ENCODE measurements at places on chromosomes 12 and 14.

DNA sequence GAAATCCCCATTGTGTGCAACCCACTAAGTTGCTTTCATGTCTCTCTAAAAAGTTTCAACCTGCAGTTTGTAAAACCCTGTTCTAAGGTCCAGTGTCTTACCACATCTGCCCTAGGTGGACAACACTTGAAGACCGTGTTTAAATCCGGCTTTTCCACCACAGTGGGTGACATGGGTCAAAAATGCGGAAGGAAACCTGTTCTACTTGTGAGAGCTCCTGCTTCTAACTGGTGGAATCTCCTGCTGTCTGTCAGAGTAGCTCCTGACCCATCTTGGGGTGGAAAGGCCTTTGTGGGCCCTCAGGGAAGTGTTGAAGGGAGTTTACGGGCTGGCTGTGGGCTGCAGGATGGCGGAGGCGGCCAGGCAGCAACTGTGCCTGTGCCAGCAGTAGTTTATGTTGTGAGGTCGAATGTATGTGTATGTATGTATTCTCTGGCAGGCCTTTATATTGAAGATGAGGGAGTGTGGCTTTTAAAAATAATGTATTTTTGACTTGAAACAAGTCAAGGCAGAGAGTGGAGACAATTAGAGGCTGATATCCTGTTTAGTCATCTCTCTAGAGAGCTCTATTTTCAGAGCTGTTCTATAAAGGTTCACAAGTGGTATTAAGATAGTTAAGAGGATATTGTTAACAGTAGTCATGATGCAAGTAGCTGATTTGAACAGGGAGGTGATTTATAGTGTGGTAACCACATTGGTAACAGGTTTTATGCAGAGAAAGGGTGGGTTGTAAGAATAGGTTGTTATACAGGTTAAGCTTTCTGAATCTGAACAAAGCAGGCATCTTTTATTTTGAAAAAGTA, 67.0 kb downstream of the PRKCH start:
- no peak for DNase-seq
- H3K4me1 ChIP-seq, result peaks cover 47% of the 10 kb centered on the region
- no peaks in the 10 kb centered on the region for H3K27me3 ChIP-seq
- H3K27ac ChIP-seq, result peak overlapping the region; percentile 19
- H3K4me3 ChIP-seq, result no peak overlapping the region
- no peaks in the 10 kb centered on the region for H3K36me3 ChIP-seq

DNA sequence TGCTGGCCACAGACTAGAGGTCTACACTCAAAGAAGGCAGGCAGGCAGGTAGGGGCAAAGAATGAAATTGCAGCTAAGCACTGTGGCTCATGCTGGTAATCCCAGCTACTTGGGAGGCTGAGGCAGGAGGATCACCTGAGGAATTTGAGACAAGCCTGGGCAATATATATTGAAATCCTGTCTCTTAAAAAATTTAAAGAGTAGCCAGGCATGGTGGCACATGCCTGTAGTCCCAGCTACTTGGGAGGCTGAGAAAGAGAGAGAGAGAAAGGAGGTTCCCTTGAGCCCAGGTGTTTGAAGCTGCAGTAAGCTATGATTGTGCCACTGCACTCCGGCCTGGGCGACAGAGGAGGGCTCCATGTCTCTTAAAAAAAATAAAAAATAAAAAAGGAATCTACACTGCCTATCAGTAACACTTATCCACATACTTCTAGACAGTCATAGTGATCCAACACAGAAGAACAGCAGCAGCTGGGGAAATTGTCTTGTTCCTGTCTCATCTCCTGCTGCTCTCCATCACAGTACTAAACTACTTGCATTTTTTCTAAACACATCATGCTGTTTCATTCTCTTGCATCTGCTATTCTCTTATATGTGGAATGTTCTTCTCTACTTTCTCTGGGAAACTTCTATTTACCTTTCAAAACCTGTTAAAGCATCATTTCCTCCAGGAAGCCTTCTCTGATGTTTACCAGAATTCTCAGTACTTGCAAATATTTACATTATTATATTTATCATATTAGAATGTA, 57.2 kb downstream of the ATF7 start:
- H3K4me1 ChIP-seq, result peaks cover 31% of the 10 kb centered on the region
- no peaks in the 10 kb centered on the region for H3K27me3 ChIP-seq
- DNase-seq, result no peak
- no peaks in the 10 kb centered on the region for H3K36me3 ChIP-seq

GRCh38 chr12:1305791-1306500, 288.4 kb downstream of the FBXL14 start:
- H3K36me3 ChIP-seq, result peaks cover 5% of the 10 kb centered on the region
- no peak overlapping the region for H3K4me3 ChIP-seq
- H3K27me3 ChIP-seq, result no peaks in the 10 kb centered on the region
- DNase-seq, result no peak
- H3K27ac ChIP-seq, result peak overlapping the region; percentile 72

DNA sequence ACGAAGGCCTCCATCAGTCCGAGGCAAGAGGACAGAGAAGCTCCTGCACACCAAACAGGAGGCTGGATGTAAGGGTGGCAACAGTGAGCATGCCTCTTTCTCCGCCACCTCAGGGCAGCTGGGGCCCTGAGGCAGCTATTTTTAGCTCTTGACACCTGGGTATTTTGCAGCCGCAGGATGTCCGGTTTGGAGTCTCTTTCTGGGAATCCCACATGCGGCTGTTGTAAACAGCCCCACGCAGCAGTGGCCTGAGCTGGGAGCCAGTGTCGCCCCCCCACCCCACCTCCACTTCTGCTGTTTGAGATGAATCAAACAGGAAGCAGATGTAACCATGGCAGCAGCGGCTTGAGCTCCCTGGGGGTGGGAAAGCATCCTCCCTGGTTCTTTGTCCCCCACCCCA, 11.7 kb downstream of the HDAC7 start:
- no peaks in the 10 kb centered on the region for H3K27me3 ChIP-seq
- H3K4me1 ChIP-seq, result peaks cover 100% of the 10 kb centered on the region
- DNase-seq, result no peak
- H3K36me3 ChIP-seq, result peaks cover 14% of the 10 kb centered on the region
- peak overlapping the region; percentile 9 for H3K4me3 ChIP-seq

DNA sequence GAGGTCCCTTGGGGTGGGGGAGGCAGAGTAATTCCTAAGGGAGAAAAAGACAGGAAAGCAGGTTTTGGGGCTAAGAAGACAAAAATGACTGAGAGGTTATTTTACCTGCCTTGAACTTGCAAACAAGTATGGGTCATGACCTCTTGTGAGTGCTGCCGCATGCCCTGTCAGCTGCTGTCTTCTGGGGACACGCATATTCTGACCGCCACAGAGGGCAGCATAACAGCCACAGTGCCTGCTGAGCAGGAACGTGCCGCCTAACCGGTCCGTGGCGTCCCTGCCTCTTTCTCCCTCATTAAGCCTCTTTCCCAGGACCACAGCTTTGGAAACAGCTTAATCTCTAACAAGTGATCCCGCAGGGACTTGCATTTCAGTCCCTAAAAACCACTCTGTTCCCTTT, 51.3 kb upstream of the KCNA1 start:
- H3K27me3 ChIP-seq, result no peaks in the 10 kb centered on the region
- DNase-seq, result no peak
- no peak overlapping the region for H3K27ac ChIP-seq
- H3K4me3 ChIP-seq, result peak overlapping the region; percentile 26
- no peaks in the 10 kb centered on the region for H3K36me3 ChIP-seq

GRCh38 chr12:46461907-46462640, 89.5 kb upstream of the SLC38A2 start:
- DNase-seq, result no peak
- H3K27me3 ChIP-seq, result no peaks in the 10 kb centered on the region
- no peak overlapping the region for H3K4me3 ChIP-seq
- no peaks in the 10 kb centered on the region for H3K36me3 ChIP-seq

- no peaks in the 10 kb centered on the region for H3K4me1 ChIP-seq
- H3K36me3 ChIP-seq, result no peaks in the 10 kb centered on the region
- no peak for DNase-seq
- H3K4me3 ChIP-seq, result no peak overlapping the region
- no peak overlapping the region for H3K27ac ChIP-seq
- no peaks in the 10 kb centered on the region for H3K27me3 ChIP-seq
Measured at GRCh38 chr12:96177013-96177412, 17.2 kb upstream of the ELK3 start.

GRCh38 chr12:52946334-52946733, 2.6 kb upstream of the KRT18 start:
- H3K27ac ChIP-seq, result no peak overlapping the region
- H3K4me1 ChIP-seq, result no peaks in the 10 kb centered on the region
- H3K36me3 ChIP-seq, result no peaks in the 10 kb centered on the region
- DNase-seq, result no peak

GRCh38 chr14:23660290-23661226, 24.4 kb downstream of the DHRS2 start:
- no peak for DNase-seq
- no peak overlapping the region for H3K4me3 ChIP-seq
- H3K27ac ChIP-seq, result no peak overlapping the region
- no peaks in the 10 kb centered on the region for H3K27me3 ChIP-seq
- no peaks in the 10 kb centered on the region for H3K36me3 ChIP-seq
- no peaks in the 10 kb centered on the region for H3K4me1 ChIP-seq

DNA sequence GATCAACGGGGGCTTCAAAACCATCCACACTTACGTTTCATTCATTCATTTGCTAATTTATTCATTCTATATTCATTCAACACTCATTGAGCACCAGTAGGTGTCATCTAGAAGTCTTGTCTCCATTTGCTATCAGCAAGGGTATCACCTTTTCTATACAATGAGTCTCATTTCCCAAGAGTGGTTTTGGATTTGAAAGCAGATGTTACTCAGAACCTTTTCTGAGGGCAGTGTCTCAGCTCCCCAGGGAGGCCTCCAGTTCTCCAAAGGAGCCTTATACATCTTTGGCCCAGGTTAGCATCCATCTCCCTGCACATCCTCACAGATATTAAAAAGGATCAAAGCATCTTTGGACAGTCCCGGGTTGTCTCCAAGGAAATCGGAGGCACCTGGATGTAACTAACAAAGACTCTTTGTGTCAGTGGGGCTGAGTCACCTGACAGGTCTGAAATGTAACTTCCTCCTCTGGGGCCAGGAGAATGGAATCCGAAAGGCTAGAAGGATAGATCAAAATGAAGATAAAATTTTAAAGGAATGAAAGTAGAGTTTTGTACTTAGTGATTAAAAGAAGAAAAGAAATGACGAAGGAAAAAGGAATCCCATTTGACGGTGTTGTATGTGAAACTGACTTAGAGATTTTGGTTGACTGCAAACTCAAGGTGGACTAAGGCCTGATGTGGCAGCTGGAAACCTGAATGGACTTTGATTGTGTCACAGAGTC, 103.0 kb downstream of the VCPKMT start:
- no peak overlapping the region for H3K4me3 ChIP-seq
- no peaks in the 10 kb centered on the region for H3K36me3 ChIP-seq
- no peaks in the 10 kb centered on the region for H3K27me3 ChIP-seq

All from right atrium auricular region (tissue), 2 donors.